ENCODE measurements at places on chromosomes 7 and 10.

DNA sequence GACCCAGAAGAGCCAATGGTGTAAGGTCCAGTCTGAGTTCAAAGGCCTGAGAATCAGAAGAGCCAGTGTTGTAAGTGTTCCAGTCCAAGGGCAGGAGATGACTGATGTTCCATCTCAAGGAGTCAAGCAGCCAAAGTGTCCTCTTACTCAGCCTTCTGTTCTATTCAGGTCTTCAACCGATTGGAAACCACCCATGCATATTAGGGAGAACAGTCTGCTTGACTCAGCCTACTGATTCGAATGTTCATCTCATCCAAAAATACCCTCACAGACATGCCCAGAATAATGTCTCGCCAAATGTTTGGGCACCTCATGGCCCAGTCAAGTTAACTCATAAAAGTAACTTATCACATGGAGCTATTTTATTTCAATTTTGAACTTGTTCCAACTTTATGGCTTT is 2.9 kb upstream of the WDFY4 start:
- DNase-seq, result no peak

- DNase-seq, result peak; percentile 33
Measured at GRCh38 chr10:100341953-100342626, 4.9 kb upstream of the SCD start.

DNA sequence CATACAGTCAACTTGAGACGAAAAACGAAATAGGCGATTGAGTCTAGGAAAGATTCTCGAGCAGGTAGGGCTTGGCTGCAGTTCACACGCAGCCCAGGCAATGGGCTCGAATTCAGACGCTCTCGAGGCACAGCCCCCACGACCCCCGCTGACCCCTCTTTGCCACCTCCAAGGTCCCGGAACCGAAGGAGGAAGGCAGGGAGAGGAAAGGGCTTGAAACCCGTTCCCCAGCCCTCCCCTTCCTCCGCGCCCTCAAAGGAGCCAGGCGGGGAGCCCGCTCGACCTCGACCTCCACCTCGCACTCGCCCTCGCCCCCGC is 441 bp downstream of the CCDC186 start:
- DNase-seq, result no peak

DNA sequence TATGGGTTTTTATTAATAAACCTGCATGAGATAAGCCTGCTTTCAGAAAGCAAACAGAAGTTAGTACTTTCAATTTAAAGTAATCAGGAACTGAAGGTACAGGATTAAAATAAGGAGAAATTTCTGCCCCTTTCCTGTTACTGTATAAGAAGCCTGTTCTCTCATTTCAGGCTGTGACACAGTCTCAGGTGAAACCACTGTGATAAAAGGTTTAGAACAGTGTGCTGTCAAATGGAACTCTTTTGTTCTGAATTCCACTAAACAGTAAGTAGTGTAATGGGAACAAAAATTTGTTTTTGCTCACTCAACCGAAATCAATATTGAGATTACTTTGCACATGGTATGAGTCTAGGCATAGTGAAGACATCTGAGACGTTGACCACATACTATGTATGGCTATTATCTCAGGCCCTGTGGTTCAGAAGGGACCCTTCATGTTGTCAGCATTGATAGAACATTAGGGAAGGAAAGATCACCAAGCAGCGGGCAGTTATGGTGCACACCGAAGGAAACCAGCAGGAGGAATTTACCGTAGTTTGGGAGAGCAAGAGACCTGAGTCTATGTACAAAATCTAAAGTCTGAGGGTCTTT is 14.9 kb downstream of the HEPACAM2 start:
- no peak for DNase-seq

- no peak for DNase-seq
Measured at GRCh38 chr7:98086281-98086718, 20.4 kb upstream of the LMTK2 start.

DNA sequence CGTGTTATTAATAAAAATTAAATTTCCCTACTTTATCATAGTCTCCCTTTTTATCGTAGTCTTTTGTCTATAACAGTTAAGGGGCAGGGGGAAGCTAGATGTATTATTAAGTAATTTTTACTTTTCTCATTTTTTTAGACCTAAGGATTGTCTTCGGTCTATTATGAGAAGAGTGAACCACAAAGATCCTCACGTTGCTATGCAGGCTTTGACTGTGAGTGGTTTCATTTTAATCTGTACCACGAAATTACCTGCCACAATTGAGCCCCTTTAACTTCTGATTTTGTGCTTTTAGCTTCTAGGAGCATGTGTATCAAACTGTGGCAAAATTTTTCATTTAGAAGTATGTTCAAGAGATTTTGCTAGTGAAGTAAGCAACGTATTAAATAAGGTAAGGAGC is 40.6 kb downstream of the STAM start:
- DNase-seq, result no peak

DNA sequence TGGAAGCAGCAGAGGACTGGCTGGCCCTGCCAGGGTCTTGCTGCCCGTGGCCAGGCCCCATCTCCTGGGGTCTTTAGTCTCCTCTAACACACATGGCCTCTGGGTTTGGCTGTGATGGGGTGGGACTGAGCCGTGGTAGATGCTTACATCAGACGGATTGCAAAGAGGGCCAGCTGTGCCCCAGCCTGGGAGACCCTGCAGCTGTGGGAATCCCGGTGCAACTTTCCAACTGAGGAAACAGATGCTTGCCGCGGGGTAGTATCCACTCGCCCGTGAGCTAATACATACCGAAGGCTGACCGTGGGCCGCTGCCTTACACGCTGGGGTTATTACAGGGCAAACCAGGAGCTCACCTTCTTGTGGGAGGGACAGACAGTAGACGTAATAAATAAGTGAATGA is 24.1 kb upstream of the SH2B2 start:
- no peak for DNase-seq

DNA sequence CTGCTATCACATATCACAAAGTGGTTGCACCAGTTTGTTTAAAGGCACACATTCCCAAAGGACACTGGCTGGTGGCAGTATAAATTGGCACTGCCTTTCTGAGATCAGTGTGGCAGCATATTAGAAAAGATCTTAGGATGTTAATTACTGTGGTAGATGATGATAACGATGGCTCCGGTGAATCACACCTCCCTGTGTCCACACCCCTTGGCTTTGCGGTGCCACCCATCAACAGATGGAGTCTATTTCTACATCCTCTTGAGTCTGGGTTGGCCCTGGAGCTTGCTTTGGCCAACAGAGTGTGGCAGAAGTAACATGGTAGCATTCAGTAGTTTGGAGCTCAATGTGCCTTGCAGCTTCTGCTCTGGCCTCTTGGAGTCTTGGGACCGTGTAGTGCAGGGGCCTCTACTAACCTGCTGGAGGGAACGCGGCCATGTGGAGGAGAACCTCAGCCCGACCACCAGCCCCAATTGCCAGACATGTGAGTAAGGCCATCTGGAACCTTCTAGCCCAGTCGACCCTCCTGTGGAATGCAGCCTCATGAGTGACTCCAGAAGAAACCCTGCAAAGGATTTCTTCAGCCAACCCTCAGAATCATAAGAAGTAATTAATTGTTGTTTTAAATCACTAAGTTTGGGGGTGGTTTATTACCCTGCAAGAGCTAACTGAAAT is 27.2 kb upstream of the PLEKHA1 start:
- no peak for DNase-seq

- no peak for DNase-seq
Measured at GRCh38 chr7:27535795-27536194, 126.9 kb downstream of the HIBADH start.

GRCh38 chr10:77032188-77032570 is 605.4 kb downstream of the KCNMA1 start:
- DNase-seq, result peak; percentile 72

- peak; percentile 9 for DNase-seq
Measured at GRCh38 chr10:121974535-121975294, at the start of gene NSMCE4A. Gene NSMCE4A, minus strand, starts transcription at chr10:121975217. Its CDS starts 52 bp downstream, at chr10:121975165.

- DNase-seq, result no peak
Measured at GRCh38 chr7:15886626-15887025, 200.1 kb upstream of the MEOX2 start.

GRCh38 chr7:102810916-102811315 is 62.1 kb downstream of the FAM185A start:
- no peak for DNase-seq

- DNase-seq, result no peak
Measured at GRCh38 chr7:30206491-30206890, 71.7 kb downstream of the MTURN start.

DNA sequence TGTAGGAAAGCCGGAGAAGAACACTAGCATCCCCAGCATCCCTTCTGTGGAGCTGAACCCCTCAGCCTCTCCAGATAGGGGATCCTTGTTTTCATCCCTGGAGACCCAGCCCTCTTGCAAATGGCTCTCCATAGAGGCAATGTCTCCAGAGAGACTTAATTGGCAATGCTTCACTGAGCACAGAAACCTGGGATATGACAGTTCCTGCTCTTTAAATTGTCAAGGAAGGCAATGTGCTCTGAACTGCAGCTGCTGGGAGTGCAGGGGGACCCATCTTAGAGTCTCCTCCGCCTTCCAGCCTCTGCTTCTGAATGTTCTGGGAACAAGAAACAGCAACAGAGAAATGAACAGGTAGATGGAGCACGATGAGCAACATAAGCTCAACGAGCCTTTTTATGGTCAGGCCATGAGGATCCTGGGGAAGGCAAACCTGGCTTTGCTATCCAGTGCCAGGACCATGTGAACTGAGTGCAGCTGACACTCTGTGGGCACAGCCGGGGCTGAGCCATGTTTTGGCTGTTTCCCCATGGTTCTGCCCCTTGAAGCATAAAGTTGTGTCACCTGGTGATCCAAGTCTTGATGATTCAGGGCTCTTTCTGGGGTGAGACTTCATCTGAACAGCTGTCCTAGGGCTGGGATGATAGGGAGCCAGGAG is 481.0 kb downstream of the PLXNA4 start:
- no peak for DNase-seq

DNA sequence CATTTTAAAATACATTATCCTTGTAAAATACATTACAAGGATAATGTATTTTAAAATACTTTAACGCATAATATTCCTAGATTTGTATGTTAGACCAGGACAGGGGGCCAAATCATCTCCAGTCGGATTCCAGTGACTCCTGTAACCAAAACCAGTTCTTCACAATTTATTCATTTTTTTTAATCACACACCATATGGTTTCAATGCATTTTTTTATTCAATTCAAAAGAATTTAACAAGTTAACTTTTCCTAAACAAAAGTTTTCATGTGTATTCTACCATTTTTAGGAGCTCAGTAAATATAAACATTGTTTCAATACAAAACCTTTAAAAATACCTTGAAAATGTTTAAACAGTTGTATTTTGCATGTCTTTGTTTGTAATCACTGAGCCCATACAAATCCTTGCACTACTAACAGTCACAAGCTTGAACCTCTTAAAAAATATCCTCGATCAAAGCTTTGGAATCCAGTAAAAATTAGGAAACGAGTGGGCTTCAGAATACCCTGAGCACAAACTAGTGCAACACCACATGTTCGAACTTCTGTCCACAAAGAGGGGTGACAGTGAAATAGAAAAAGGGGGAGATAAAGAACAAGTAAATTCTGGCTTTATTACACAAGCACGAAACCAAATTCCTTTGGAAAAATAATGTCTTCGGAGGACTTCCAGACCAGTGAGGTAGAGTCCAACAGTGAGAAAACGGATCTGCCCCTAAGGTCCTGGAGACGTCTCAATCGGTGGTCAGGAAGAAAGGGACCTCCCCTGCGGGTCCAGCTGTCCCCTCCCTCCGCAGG is 1.6 kb downstream of the CCDC71L start:
- DNase-seq, result no peak

Data from GF-D8 (cell line).